Pulmonary artery endothelial cell (primary cell): ENCODE measurements at places on chromosomes 5 and 9.

- no peak for DNase-seq
Measured at GRCh38 chr9:112856200-112856599, 34.5 kb downstream of the SLC46A2 start.

DNA sequence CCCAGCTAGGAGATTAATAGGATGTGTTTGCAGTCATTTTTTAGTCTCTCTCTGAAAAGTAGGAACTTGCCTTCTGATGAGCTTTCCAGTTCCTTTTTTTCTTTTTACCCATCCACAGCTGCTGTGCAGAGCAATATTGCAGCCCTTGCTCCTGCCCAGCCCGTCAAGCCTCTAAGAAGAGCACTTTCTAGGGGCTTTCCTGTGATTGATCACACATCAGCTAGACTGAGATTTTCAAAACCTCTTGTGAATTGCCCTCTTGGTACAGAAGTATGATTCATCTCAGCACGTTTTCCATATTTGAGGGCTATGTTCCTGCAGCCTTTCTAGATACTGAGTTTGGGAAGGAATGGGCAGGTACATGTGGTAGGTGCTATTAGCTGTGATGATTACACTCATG, 93.9 kb downstream of the GALNT10 start:
- DNase-seq, result no peak

DNA sequence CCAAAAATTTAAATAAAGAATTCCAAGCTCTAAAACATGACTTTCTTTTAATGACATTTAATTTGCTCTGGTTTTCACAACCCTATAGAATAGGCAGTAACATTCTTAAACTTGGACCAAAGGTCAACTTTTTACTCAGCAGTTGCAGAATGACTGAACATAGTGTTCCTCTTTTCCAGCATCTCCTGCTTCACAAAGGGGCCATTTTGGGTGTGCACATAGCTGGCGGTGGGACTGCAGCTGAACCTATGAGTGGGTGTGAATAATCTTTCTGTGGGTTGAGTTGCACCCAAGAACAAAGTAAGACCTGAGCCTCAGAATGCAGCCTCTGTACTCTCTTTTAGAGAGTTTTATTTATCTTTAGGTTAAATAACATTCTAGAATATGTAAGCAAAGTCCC, 96.9 kb upstream of the HAPLN1 start:
- no peak for DNase-seq

DNA sequence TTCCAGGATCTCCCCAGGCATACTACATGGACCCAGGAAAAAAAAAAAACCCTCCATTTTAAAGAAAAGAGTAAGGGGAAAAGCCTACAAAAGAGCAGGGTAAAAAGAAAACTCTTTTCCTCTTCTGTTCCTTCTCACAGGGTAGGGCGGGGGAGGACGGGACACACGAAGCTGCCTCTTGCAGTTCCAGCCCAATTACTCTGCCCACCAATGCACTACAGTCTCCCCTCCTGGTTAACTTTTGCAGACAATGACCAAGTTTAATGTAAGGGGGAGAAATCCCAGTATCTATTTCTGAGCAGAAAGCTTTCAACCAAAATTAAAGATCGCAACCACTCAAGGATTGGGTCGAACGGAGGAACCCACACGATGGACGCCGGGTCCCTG, 1.3 kb downstream of the BRD3 start:
- DNase-seq, result no peak

DNA sequence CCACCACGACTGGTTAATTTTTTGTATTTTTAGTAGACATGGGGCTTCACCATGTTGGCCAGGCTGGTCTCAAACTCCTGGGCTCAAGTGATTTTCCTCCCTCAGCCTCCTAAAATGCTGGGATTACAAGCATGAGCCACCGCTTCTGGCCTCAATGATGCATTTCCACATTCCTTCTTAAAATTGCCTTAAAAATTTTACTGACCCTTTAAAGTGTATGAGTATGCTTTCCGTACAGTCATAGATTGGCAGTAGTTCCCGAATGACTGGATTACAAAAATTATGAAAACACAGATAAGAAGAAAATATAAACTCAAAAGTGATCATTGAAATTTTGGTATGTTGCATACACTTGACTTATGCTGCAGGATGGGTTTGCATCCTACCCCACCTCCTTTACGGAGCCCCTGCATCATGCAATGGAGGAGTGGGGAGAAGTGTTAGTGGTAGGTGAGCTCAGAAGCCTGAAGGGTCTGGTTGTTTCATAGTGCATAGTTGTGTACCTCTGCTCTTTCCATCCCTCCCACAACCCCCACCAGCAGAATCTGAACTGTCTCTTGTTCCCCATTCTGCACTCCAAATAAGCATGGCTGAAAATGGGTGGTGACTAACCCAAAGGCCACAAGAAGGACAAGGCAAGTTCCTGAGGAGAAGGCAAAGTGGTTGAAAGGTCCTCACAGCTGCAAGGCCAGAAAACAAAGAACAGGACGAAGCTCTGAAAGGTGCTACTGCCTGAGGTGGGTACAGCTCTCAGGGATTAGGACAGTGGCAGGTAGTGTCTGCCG, 26.8 kb downstream of the ANKRD55 start:
- DNase-seq, result no peak

DNA sequence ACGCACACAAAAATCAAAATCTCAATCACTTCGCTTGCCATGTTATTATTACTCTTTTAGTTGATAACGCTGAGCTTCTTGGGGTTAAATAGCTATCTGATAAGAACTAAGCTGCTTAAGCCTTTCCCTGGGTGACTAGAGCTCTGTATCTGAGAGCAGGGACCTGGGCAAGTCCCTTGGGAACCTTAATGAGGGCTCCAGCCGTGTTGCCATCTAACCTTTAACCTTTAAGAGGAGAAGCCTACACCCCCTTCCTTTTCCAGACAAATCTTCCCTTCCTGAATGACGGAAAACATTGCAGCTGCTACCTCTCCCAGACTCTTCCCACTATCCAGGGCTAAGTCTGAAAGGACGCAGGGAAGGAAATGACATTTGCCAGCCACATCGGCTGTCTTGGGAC, 216.5 kb upstream of the RAI14 start:
- no peak for DNase-seq

DNA sequence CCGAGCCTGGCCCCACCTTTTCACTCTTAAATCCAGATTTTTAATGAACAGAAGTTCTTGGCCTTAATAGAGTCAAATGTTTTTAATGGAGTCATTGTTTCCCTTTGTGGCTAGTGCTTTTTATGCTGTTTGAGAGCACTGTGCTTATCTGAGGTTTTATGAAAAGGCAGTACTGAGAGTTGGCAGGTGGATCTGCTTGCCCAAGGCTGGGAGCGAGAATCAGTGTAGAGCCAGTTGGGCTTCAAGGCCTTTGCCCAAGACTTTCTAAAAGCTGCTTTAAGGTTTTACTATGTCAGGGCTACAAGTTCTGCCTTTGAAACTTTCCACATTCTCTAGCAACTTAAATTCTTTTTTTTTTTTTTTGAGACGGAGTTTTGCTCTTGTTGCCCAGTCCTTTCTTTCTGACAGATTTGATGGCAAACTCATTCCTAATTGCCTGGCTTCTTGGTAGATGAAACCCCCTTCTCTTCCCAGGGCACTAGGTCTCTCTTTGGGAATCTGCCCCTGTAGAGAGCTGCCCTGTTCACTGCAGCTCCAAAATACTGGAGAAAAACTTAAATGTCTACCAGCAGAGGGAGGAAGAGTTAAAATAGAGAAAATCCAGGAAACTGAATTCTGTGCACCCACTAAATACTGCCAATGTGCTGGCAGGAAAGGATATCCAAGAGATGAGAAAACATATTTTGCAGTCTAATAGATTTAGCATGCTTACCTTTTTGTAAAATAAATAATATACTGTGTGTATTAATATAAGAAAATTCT, 36.9 kb upstream of the CDK20 start:
- no peak for DNase-seq

DNA sequence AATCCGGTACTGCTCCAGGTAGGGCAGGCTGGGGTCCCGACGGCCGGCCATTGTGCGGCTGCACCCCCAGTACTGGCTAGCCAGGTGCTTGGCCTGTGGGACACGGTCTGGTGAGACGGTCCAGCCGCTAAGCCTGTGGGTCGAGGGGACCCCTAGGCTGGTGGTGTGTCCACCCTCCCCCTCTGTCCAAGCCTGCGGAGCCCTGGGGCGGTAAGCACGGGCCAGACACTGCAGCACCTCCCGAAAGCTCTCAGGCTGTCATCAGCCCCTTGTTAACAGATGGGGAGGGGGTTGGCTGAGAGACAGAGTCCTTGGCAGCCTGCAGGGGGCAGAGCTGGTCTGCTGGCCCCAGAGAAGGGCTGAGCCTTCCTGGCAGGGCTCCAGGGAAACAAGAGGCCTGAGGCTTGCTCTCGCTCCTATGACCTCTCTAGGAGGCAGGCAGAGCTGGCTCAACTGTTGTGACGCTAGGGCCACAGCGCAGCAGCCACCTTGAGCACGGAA, 11.8 kb upstream of the MRNIP start:
- DNase-seq, result no peak

GRCh38 chr9:123825342-123826060, 104.4 kb downstream of the DENND1A start:
- DNase-seq, result no peak

DNA sequence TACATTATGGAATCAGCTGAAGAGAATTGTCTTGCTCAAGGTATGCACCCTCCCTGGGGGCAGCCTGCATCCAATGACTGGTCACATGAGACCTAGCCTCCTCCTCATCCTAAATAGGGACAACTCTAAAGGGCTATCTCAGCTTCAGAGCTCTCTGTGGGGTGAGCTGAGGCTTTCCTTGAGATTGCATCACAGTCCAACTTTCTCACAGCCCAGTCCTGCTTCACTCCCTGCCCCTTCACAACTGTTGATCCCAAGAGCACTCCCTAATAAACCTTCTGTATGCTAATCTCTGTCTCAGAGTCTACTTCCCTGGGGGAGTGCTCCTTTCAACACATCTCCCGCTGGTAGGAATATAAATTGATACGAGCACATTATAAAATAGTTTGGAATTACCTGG, 44.1 kb upstream of the ERBIN start:
- DNase-seq, result no peak

- no peak for DNase-seq
Measured at GRCh38 chr9:127263237-127263636, 1.3 kb upstream of the GARNL3 start.

- DNase-seq, result no peak
Measured at GRCh38 chr9:72133365-72134035, 15.7 kb upstream of the GDA start.

GRCh38 chr5:123696921-123697341, 185.0 kb downstream of the CSNK1G3 start:
- no peak for DNase-seq

DNA sequence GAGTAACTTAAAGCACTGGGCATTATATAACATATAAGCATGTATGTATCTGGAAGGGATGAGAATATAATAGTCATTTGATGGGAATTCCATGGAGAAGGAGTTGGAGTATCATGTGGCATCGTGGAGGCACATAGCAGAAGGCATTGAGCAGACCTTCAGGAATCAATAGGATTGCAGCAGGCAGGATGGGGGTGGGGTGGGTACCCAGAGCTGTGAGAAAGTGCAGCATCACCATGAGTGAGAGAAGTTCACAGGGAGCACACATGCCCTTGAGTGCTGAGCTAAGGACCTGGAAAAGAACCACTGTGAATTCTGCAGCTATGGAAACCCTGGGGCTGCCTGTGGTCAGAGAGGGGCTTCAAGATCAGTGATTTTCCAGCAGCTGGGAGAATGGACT, 57.3 kb downstream of the MED10 start:
- no peak for DNase-seq

DNA sequence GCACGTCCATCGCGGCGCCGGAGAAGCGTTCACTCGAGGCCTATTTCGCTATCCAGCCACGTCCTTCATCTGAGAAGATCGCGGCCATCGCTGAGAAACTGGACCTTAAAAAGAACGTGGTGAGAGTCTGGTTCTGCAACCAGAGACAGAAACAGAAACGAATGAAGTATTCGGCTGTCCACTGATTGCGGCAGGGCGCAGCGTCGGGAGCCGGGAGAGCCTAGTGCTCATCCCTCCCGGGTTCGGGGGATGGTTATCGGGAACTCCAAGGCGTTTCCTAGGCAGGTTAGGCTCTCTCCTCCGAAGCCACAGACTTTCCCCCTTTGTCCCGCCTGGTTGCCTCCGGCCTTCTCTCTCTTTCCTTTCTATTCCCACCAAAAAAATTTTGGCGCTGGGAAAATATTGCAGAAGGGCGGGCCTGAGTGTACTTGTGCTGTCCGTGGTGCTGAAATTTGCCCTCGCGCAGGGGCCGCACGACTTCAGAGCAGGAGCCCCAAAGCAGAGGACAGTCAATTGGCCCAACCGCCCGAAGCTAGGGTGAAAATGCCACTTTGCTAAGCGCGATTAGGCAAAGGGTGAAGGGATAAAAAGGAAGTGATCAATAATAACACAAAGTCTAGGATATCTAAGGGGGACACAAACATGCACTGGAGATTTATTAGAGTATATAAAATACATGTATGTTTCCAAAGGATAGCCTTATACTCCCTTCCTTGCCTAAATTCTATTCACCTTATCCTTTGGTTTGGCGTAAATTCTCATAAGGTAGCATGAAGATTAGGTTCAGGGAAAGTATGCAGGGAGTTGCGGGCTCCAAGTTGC, 1.8 kb downstream of the POU4F3 start:
- DNase-seq, result no peak

GRCh38 chr9:134068744-134069479, 1.1 kb upstream of the BRD3 start:
- DNase-seq, result no peak

DNA sequence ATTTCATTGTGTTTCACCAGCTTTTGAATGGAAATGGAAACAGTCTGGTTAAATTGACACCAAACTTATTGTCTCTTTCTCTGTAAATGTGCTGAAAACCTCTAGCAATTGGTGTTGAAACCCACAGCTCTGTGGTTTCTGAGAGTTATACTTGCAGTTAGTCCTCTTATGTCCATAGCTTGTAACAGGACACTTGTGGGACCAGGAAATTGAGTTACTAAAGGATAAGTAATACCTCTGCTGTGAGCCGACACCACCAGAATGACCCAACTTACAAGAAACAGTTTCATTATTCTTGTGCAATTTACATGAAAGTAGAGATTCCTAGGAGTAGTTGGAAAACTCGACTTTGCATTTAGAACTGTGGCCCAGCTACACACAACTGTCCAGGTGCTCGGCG, 191.5 kb downstream of the CFAP90 start:
- DNase-seq, result no peak

DNA sequence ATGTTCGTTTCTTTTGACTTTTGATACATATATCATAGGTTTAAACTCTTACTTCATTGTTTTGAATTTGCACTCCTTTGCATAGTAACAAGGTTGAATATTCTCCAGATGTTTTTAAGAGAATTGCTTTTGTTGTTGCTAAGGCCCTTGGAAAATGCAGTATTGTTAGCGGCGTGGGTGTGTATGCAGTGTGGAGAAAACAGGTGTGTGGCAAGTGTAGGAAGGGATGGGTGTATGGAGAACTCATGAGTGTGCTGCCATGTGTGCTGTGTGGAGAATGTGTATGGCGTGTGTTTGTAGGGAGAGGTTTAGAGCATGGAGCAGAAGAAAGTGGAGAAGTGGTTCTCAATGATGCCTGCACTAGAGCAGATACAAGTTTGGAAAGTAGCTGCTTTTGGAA, 87.3 kb downstream of the WWC1 start:
- no peak for DNase-seq

GRCh38 chr9:70411121-70411929, 3.1 kb downstream of the KLF9 start:
- no peak for DNase-seq
